ENCODE measurements at places on chromosomes 5 and 9. TPM values are rescaled to one million over a fixed set of nuclear protein-coding genes. Genes with fewer than 3 reads are reported as not detected.

COL23A1 gene
- total RNA-seq: not detected

NUDT2 gene
- 38.4 TPM for total RNA-seq

PCDHGB2 gene
- 0.11 TPM for total RNA-seq

TOR2A gene
- total RNA-seq: 14.4 TPM

LCN2 gene
- total RNA-seq: not detected

FREM1 gene
- not detected for total RNA-seq

GPRIN1 gene
- 2.0 TPM for total RNA-seq

MXD3 gene
- 19.3 TPM for total RNA-seq

OLFM1 gene
- not detected for total RNA-seq
